ENCODE measurements at places on chromosomes 13 and 19.

DNA sequence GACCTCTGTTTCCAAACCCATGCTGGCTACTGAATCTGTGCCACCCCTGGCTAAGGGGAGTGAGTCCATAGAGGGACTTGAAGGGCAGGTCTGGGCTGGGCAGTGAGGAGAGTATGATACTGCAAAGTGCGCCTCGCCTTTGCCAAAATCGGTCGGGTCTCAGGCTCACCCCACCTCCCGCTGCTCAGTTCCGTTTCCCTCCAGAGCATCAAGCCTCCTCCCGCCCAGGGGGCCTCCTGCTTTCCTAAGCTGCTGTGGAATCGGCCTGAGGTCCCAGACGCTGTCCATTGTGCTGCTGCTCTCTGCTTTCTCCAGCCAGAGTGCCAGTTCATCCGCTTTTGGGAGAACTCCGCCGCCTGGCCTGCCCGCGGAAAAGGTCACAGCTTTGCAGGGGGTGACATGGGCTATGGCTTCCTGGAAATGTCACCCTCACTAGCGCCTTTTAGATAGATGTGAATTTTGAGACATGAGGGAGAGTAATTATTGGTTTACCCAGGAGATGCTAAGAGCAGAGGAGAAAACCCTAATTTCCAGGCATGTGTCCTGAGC is 1418.4 kb downstream of the UQCRFS1 start:
- no peak for DNase-seq
- no peaks in the 10 kb centered on the region for H3K36me3 ChIP-seq

- DNase-seq: no peak
- H3K4me1 ChIP-seq: peaks cover 12% of the 10 kb centered on the region
- H3K4me3 ChIP-seq: no peak overlapping the region
- no peaks in the 10 kb centered on the region for H3K27me3 ChIP-seq
- peak overlapping the region; percentile 63 for H3K27ac ChIP-seq
Measured at GRCh38 chr13:28953714-28954418, 133.7 kb downstream of the MTUS2 start.

DNA sequence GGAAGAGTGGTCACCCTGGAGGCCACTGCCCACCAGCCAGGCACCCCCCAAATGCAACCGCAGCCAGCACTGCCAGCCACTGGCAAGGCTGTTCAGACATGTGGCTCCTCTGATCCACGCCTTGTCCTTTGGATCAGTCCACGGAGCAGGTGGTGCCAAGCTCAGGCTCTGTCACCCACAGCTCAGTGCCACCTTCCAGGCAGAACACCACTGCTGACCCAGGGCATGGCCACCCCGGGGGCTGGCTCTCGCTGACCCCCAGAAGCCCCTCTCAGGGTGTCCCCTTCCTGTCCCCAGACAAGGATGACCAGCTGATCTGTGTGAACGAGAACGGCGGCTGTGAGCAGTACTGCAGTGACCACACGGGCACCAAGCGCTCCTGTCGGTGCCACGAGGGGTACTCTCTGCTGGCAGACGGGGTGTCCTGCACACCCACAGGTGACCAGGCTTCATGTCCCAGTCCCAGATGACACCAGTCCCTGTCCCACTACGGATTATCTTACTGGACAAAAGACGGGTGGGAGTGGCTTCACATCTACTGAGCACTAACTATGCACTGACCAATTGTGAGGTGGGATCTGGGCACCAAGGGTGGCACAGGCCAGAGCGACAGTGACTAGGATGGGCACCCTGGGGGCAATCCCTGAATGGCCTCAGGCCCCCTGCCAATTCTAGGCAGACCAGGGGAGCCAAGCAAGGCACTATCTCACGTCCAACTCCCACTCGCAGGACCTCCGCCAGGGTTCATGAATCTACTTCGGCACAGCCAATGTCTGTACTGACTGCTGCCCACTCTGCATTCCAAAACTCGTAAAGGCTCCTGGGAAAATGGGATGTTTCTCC is 7.0 kb upstream of the F10 start:
- no peak for DNase-seq
- no peak overlapping the region for H3K27ac ChIP-seq
- no peaks in the 10 kb centered on the region for H3K4me1 ChIP-seq
- H3K36me3 ChIP-seq: no peaks in the 10 kb centered on the region

DNA sequence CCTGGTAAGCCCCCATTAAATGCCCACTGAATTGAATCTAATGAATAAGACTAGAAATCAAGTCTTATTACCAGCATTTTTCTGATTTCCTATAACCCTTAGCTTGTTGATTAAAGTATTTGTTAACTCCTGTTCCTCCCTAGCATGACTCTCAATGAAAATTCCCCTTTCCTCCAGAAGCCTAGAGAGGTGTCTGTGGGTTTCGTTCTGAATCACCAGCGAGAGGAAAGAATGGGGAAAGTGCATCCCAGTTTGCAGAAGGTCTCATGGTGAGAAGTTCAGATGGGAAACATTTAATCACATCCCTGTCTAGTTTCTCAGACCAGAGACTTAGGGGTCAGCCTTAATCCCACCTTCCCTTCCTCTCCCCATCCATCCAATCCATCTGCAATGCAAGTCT is 26.9 kb downstream of the POU2F2 start:
- no peaks in the 10 kb centered on the region for H3K36me3 ChIP-seq
- DNase-seq: no peak
- no peaks in the 10 kb centered on the region for H3K4me1 ChIP-seq
- no peak overlapping the region for H3K4me3 ChIP-seq
- no peaks in the 10 kb centered on the region for H3K27me3 ChIP-seq
- H3K27ac ChIP-seq: no peak overlapping the region

DNA sequence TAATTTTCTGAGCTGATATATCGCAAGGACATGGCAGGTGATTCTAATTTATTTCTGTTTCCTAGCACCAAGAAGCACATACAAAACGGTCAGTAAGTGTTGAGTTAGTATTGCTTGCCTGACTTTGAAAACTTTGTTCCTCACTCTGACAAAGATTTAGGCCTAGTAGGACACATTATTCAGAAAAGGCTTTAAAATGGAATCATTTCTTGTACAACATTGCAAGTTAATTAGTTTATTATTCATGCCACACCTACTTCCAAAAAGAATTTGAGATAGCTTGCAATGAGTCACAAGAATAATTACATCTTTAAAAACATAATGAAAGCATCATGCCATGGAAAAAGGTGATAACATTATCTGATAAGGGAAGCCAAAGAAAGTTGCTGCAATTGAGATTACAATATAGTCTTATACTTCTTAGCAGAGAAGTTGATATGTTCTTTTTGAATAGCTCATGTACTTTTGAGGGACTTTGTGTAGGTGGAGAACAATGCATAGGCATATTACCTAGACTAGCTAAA is 474.2 kb downstream of the KLF5 start:
- H3K4me1 ChIP-seq: no peaks in the 10 kb centered on the region
- DNase-seq: no peak
- H3K27me3 ChIP-seq: no peaks in the 10 kb centered on the region
- H3K4me3 ChIP-seq: no peak overlapping the region

DNA sequence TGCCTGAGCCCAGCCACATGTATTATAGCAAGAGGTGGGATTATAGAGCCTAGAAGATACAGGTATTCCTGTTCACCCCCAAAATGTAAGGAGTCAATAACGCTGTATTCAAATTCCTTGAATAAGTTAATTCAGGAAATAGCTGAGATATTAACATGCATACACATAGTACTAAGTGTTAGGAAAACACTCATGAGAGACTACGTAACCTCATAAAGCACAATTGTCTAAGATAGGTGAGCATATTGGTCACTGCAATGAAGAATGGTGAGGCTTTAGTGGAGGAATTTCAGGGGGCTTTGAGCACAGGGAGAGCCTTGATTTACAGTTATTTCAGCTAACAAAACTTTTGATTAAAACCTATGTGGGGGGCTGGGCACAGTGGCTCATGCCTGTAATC is 161.6 kb downstream of the LMO7 start:
- H3K27ac ChIP-seq: peak overlapping the region; percentile 89
- no peak overlapping the region for H3K4me3 ChIP-seq
- no peaks in the 10 kb centered on the region for H3K27me3 ChIP-seq
- H3K4me1 ChIP-seq: peaks cover 17% of the 10 kb centered on the region
- DNase-seq: no peak
- H3K36me3 ChIP-seq: no peaks in the 10 kb centered on the region
